ENCODE measurements at places on chromosomes 12 and 14.

GRCh38 chr12:111334393-111334915, 34.4 kb downstream of the PHETA1 start:
- DNase-seq: no peak

DNA sequence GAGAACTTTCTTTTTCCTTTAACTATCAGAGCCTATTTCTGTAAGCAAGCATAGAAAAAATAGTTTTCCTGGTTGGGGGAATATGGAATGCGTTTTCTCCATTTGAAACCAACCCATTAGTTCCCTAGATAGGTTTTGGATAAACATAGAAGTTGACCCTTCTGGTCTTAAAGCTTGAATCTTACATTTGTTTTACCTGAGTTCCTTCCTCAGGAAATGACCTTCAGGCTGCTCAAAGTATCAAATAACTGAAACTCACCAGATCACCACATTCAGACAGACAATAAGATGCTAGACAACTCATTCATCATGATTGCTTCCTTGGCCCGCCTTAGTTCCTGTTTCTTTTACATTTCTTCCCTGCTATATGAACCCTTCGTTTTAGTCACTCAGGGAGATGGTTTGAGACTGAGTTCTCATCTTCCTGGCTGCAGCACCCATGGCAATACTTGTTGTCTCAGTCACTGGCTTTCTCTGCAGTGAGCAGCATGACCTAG, 52.2 kb downstream of the LRP6 start:
- no peak for DNase-seq

- no peak for DNase-seq
Observed at GRCh38 chr12:88383405-88383804, 196.9 kb downstream of the KITLG start.

GRCh38 chr12:24746006-24746671, 202.8 kb downstream of the BCAT1 start:
- DNase-seq: no peak
